ENCODE measurements at places on chromosomes 5 and 9.

DNA sequence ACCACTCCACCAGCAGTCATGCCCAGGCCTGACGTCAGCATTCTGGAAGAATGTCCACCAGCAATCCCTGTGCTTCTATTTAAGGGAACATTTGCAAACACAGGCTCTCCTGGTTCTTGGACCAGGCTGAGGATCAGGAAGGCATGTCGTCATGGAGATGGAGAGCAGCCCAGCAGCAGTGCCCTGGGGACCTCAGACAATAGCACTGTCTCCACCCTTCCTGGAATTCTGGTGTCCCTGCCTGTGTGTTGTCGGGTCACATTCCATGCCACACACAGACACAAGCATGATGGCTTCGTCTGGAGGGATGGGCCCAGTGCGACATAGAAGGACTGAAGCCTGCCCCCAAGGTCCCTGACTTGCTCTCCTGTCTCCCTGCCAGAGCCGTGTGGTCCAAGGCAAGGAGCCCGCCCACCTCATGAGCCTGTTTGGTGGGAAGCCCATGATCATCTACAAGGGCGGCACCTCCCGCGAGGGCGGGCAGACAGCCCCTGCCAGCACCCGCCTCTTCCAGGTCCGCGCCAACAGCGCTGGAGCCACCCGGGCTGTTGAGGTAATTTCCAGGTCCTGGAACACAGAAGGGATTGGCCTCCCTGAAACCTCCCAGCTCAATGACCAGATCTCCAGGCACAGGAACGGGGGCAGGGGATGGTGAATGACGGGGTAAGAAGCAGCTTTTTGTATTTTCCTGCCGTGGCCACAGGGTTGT, 43.8 kb downstream of the STOM start:
- DNase-seq: no peak

DNA sequence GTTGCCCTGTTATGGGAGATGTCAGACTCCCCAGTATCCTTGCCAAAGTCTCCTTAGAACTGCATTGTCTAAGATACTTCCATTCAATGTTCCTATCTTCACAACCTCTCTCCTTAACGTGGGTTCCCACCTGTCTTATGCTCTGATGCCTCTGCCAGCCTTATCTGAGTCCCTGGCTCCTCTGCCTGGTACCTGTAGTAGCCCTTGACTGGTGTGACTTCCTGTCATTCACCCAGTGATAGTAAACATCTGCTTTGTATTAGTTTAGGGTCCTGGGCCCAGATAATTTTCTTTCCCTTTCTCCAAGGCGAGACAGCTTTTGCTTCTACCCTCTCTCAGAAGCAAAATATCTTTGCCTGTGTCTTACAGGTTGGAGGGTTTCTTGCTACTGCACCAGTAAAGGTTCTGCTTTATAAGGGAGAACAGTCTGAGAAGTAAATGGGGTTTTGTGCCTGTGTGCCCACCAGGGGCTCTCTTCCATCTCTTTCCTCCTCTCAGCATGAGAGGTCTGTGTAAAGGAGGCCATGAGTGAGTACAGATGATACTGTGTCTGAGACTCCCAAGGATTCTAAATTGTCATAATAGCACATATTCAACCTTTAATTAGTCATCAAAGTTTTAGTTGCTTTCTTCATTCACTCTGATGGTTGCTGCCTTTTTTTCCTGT, 220.8 kb downstream of the PRR16 start:
- DNase-seq: no peak

GRCh38 chr5:56530626-56531138, 284.7 kb upstream of the MAP3K1 start:
- no peak for DNase-seq

GRCh38 chr9:87579781-87580541, 82.3 kb downstream of the DAPK1 start:
- no peak for DNase-seq

DNA sequence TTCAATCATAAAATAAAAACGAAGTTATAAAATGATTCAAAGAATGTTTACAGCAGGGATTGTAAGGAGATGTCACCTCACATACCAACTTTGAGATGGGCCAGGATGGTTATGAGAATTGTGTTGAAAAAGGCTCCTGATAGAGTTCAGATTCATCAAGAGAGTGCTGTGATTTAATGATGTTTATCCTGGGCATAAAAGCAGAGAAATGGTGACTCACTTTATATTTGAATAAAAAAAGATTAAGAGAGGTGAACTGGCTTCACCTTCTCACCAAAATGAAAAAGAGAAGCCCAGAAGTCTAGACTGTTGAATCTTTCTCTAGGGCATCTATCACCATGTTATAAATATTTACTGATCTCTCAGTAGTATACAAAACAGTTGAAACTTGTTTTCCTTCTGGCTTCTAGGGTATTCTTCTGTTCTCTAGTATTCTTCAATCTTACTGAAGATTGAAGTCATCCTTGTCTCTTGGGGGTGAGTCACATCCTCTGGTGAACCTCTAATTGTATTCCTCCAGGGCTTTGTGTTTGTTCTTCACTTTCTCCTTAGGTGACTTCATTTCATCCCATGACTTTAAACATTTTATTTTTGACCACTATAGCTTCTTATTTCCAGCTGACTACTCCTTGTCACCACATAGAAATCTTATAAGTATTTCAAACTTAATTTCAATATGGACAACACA, 1237.3 kb upstream of the C9orf72 start:
- no peak for DNase-seq

DNA sequence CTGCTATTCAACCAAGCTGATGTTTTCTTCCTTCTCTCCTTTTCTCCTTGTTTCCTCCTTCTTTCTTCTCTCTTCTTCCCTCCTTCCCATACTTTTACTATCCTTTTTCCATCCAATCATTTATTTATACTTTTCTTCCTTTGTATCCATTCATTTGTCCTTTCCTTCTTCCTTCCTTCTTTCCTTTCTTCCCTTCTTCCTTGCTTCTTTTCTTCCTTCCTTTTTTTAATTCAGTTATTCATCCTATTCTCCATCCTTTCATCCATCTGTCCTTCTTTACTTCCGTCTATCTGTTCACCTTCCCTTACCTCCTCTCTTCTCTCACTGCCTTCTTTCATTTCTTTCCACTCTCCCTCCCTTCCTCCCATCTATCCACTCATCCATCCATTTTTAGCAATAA, 24.0 kb upstream of the PPARGC1B start:
- no peak for DNase-seq

DNA sequence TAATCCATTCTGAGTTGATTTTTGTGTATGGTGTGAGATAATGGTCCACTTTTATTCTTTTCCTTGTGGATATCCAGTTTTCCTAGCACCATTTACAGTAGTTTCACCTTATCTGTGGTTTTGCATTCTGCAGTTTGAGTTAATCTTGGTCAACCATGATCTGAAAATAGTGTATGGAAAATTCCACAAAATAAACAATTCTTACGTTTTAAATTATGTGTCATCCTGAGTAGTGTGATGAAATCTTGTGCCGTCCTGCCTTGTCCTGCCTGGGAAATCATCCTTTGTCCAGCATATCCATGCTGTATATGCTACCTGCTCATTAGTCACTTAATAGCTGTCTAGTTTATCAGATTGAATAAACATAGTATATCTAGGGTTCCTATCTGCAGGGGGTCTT, 42.1 kb downstream of the CDC42SE2 start:
- DNase-seq: no peak

DNA sequence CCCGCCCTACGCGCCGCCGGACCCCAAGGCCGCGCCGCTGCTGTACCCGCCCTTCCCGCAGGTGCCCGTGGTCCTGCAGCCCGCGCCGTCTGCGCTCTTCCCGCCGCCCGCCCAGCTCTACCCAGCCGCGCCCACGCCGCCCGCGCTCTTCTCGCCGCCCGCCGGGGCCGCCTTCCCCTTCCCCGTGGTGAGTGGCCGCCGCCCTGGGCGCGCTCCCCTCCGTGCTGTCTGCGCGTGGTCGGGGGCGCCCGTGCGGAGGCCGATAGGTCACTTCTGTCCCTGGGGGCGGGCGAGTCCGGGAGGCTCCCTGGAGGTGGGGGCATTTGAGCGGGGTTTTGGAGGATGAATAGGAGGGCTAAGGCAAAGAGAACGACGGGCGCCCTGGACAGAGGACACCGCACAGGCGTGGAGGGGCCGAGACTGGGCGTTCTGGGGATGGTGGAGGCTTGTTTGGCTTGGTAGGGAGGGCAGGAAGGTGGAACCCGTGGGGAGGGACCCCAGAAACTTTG, 9.6 kb downstream of the PRRT1B start:
- DNase-seq: no peak
